WTC11 (cell line): ENCODE measurements at places on chromosomes 4 and X. TPM values are rescaled to one million over a fixed set of nuclear protein-coding genes. Genes with fewer than 3 reads are reported as not detected.

ADAM29 gene
- not detected in 3 replicates for total RNA-seq

ALB gene
- total RNA-seq = 23.4 to 35.4 TPM (median 27.4 TPM) in 3 replicates

RRH gene
- total RNA-seq = 0.11 to 0.21 TPM in 2 of 3 replicates, not detected in the other

SPACA5B gene
- not detected in 3 replicates for total RNA-seq

NPY1R gene
- total RNA-seq = 18.0 to 21.5 TPM (median 21.3 TPM) in 3 replicates

HTT-AS gene
- total RNA-seq = not detected in 3 replicates

CENPVL1 gene
- 3.1 to 3.7 TPM (median 3.5 TPM) in 3 replicates for total RNA-seq

RXFP1 gene
- total RNA-seq = 0.48 to 0.89 TPM (median 0.82 TPM) in 3 replicates

CFP gene
- 2.0 to 3.4 TPM (median 2.8 TPM) in 3 replicates for total RNA-seq

PLXNB3 gene
- 2.5 to 4.2 TPM (median 2.9 TPM) in 3 replicates for total RNA-seq

- no peak overlapping the region for H3K27ac ChIP-seq
- H3K36me3 ChIP-seq = no peaks in the 10 kb centered on the region
- H3K4me3 ChIP-seq = no peak overlapping the region
- H3K4me1 ChIP-seq = no peaks in the 10 kb centered on the region
- H3K27me3 ChIP-seq = no peaks in the 10 kb centered on the region
These were observed 30.3 kb upstream of the ENOX2 start for GRCh38 chrX:130933358-130933757.

GRCh38 chrX:9339603-9340491, 125.0 kb upstream of the TBL1X start:
- H3K27ac ChIP-seq = no peak overlapping the region
- H3K36me3 ChIP-seq = no peaks in the 10 kb centered on the region
- H3K4me3 ChIP-seq = no peak overlapping the region
- peaks cover 45% of the 10 kb centered on the region for H3K4me1 ChIP-seq

DNA sequence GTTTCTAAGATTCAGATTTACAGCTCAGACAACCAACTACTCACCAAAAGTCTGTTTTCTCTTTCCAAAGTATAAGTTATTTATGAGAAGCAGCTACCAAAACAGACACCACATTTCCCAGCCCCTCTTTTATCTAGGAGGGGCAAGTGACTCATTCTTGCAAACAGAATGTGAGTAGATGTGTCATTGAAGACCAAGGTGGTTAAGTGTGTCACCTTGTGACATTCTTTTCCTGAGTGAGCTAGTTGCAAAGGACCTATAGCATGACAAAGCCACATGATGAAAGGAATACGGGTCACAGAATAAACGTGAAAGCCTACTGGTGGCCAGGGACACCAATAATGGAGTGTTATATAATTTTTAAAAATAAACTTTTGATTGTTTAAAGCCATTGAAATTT, 50.0 kb downstream of the SLC7A11 start:
- H3K4me1 ChIP-seq = peaks cover 3% of the 10 kb centered on the region; the same call in 1 of the 2 replicates
- H3K27ac ChIP-seq = no peak overlapping the region
- H3K36me3 ChIP-seq = no peaks in the 10 kb centered on the region
- H3K27me3 ChIP-seq = no peaks in the 10 kb centered on the region
- no peak for DNase-seq

GRCh38 chrX:1599791-1600405, 8.5 kb downstream of the AKAP17A start:
- no peaks in the 10 kb centered on the region for H3K4me1 ChIP-seq
- H3K36me3 ChIP-seq = peaks cover 65% of the 10 kb centered on the region
- no peaks in the 10 kb centered on the region for H3K27me3 ChIP-seq

DNA sequence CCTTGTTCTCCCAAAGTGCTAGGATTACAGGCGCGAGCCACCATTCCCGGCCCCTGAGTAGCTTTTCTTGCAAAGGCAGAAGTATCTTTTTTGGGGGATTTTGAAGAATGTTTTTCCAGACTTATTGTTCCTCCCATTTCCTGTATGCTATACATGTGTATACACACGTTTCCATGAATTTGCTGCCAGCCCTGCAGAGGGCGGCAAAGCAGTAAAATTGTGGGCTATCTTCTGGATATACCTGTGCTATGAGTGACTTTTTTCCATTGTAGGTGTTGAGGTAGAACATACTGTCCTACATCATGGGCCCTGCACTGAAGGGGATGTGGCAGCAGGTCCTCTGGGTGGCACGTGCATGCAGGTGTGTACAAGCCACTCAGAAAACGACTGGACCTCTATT, 16.9 kb upstream of the MED28 start:
- H3K36me3 ChIP-seq = peaks cover 28% of the 10 kb centered on the region
- H3K4me1 ChIP-seq = no peaks in the 10 kb centered on the region
- no peaks in the 10 kb centered on the region for H3K27me3 ChIP-seq

DNA sequence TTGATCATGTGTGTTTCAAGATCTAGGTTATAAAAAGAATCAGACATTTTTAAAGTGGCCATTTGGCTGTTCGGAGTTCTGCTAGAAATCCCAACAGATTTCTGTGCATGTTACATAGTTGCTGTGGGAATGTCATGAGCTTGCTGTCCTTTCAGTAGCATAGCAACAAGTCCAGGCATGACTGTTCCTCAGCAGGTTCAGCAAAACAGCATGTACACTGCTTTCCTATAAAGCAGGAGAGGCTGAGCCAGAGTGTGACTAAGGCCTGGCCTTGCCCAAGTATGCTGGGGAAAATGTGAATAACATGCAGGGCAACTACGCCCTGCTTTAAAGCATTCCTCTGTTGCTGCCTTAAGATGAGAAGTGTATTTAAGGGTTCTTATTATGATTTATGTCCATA, 217.1 kb upstream of the SMIM31 start:
- H3K4me1 ChIP-seq = peaks cover 22% of the 10 kb centered on the region
- H3K27ac ChIP-seq = peak overlapping the region; percentile 47; the same call in 1 of the 2 replicates
- no peak overlapping the region for H3K4me3 ChIP-seq
- DNase-seq = no peak

DNA sequence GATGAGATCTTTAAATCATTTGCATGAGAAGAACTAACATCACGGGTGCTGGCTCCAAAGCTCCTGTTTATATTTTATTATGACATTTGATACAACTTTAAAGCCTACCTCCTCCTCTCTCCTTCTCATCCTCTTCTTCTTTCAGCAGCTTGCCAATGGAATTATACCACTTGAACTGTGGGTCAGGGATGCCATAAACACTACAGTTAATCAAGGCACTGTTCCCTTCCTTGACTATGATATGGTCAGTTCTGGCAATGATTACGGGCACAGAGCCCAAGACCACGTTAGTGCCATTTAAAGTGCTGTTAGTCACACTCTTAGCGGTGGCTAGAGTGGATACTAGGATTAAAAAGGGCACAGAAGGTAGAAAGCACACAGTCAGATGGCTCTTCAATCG, 20.7 kb downstream of the MFAP3L start:
- peaks cover 36% of the 10 kb centered on the region for H3K4me1 ChIP-seq
- 0 out of 2 replicates have a peak overlapping the region, but pooled peaks have one; percentile 21 for H3K27ac ChIP-seq

DNA sequence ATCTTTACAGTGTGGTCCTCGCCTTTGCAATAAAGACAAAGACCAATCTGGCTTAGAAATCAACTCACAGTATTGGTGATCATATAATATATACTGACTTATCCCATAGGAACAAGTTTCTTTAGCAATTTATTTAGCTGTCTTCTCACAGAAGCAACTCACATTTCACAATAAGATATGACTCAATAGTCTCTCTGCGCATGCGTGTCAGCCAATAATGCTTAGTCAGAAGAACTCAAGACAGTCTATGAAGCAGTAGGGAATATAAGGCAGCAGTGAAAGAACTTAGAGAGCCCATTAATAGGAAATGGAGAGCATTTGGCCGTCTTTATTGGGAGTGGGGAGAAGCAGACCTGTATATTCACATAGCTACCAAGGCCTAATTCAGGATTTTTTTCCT, 216.7 kb downstream of the IL13RA2 start:
- no peak overlapping the region for H3K27ac ChIP-seq
- no peaks in the 10 kb centered on the region; the same call in 1 of the 2 replicates for H3K27me3 ChIP-seq
- no peaks in the 10 kb centered on the region for H3K4me1 ChIP-seq
- no peak for DNase-seq
- H3K36me3 ChIP-seq = no peaks in the 10 kb centered on the region

GRCh38 chrX:47250017-47250347, 17.2 kb downstream of the USP11 start:
- H3K36me3 ChIP-seq = peaks cover 15% of the 10 kb centered on the region
- H3K27me3 ChIP-seq = no peaks in the 10 kb centered on the region
- no peaks in the 10 kb centered on the region for H3K4me1 ChIP-seq
- no peak overlapping the region for H3K4me3 ChIP-seq

- DNase-seq = no peak
- no peaks in the 10 kb centered on the region for H3K4me1 ChIP-seq
- no peak overlapping the region for H3K4me3 ChIP-seq
- no peaks in the 10 kb centered on the region for H3K27me3 ChIP-seq
- H3K27ac ChIP-seq = no peak overlapping the region
These were observed 45.1 kb downstream of the VSIG4 start for GRCh38 chrX:65994519-65995506.

DNA sequence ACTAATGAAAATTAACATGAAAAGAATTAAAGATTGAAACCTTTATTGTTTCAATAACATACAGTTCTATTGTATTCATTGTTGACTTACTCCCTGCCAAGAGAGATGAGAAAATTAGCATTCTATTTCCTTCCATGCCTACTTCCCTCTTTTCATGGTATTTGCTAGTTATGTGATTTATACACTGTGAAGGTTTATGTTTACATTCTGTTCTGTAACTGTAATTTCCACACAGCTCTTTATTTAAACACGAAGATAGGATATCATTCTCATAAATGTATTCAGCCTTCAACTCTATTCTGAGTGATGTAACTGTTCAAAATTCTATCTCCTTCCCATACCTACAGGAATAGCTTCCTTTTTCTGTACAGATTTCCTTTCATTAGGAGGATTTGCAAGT, 6.6 kb downstream of the CCDC110 start:
- no peaks in the 10 kb centered on the region for H3K36me3 ChIP-seq
- H3K4me1 ChIP-seq = peaks cover 26% of the 10 kb centered on the region
- DNase-seq = no peak
- no peak overlapping the region for H3K4me3 ChIP-seq
- peaks cover 26% of the 10 kb centered on the region for H3K27me3 ChIP-seq
- no peak overlapping the region for H3K27ac ChIP-seq

DNA sequence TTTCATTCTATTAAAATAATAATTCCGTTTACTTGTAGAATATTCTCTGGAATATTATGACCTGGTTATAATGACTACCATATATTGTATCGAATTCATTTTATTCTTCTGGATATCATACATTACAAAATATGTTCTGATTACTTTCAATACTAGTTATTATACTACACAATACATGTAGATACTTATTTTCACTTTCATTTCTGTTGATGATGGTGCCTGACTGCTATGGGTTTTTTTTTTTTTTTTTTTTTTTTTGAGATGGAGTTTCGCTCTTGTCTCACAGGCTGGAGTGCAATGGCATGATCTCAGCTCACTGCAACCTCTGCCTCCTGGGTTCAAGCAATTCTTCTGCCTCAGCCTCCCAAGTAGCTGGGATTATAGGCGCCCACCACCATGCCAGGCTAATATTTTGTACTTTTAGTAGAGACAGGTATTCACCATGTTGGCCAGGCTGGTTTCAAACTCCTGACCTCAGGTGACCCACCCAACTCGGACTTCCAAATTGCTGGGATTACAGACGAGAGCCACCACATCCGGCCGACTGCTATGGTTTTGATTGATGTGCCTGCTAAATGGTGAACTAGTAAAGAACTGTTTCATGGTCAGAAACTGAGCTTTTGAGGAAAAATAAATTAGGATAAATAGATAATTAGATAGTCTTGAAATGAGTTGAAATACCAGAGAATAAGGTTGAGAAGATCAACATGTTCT, 39.5 kb downstream of the PCDH10 start:
- H3K36me3 ChIP-seq = no peaks in the 10 kb centered on the region
- no peak overlapping the region for H3K27ac ChIP-seq
- DNase-seq = no peak
- no peaks in the 10 kb centered on the region for H3K4me1 ChIP-seq
- H3K4me3 ChIP-seq = no peak overlapping the region

GRCh38 chrX:78321809-78322208, 5.6 kb downstream of the CYSLTR1 start:
- H3K27ac ChIP-seq = no peak overlapping the region
- H3K36me3 ChIP-seq = no peaks in the 10 kb centered on the region
- DNase-seq = no peak
- H3K4me1 ChIP-seq = peaks cover 5% of the 10 kb centered on the region; the same call in 1 of the 2 replicates

- peak overlapping the region; percentile 34; the same call in 1 of the 2 replicates for H3K4me3 ChIP-seq
- peaks cover 10% of the 10 kb centered on the region for H3K4me1 ChIP-seq
- H3K27me3 ChIP-seq = no peaks in the 10 kb centered on the region
- DNase-seq = no peak
These were observed 21.4 kb upstream of the PLCXD1 start for GRCh38 chrX:259692-260355.

- DNase-seq = peak; percentile 50
- peaks cover 13% of the 10 kb centered on the region for H3K27me3 ChIP-seq
- H3K27ac ChIP-seq = no peak overlapping the region
- H3K4me1 ChIP-seq = peaks cover 50% of the 10 kb centered on the region
- H3K4me3 ChIP-seq = peak overlapping the region; percentile 78
These were observed 662 bp downstream of the APBB2 start for GRCh38 chr4:41213625-41214135.

GRCh38 chrX:39592776-39593175, 505.0 kb downstream of the BCOR start:
- no peak overlapping the region for H3K4me3 ChIP-seq
- no peak overlapping the region for H3K27ac ChIP-seq
- H3K36me3 ChIP-seq = no peaks in the 10 kb centered on the region

- H3K4me1 ChIP-seq = peaks cover 26% of the 10 kb centered on the region
- H3K36me3 ChIP-seq = peaks cover 3% of the 10 kb centered on the region; the same call in 1 of the 2 replicates
- peaks cover 13% of the 10 kb centered on the region for H3K27me3 ChIP-seq
- H3K4me3 ChIP-seq = no peak overlapping the region
- no peak for DNase-seq
- H3K27ac ChIP-seq = no peak overlapping the region
These were observed 63.4 kb upstream of the TBC1D9 start for GRCh38 chr4:140819610-140820009.

GRCh38 chrX:141989134-141989533, 85.4 kb downstream of the MAGEC1 start:
- DNase-seq = no peak
- H3K4me1 ChIP-seq = no peaks in the 10 kb centered on the region
- H3K27ac ChIP-seq = no peak overlapping the region

DNA sequence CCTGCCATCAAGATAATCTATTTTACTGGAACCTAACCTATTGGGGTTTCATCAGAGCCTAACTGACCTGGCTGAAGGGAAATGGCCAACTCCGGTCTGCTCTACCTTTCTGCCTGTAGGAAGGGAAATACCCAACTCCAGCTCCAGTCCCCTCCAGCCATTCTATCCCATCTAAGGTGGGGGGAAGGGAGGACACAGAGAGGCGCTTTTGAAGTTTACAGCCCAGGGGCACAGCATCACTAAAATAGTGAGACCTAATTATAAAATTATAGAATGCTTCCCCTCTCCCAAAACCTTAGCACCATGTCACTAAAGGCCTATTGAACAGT, 27.8 kb upstream of the ACSL4 start:
- no peak overlapping the region for H3K27ac ChIP-seq
- no peaks in the 10 kb centered on the region for H3K27me3 ChIP-seq
- H3K4me1 ChIP-seq = peaks cover 22% of the 10 kb centered on the region
- H3K36me3 ChIP-seq = no peaks in the 10 kb centered on the region
